ENCODE measurements at places on chromosomes 3 and 15. TPM values are rescaled to one million over a fixed set of nuclear protein-coding genes. Genes with fewer than 3 reads are reported as not detected.

The ANKUB1 gene
- total RNA-seq = 0.95 TPM

GRCh38 chr15:41429003-41429890, 12.4 kb downstream of the RTF1 start:
- H3K36me3 ChIP-seq = no peaks in the 10 kb centered on the region
- peaks cover 1% of the 10 kb centered on the region for H3K4me1 ChIP-seq
- H3K4me3 ChIP-seq = no peak overlapping the region

The SOX2 gene
- 0.23 TPM for total RNA-seq

The TIMP4 gene
- total RNA-seq = 5.2 TPM

The SCAMP5 gene
- total RNA-seq = 5.7 TPM

DNA sequence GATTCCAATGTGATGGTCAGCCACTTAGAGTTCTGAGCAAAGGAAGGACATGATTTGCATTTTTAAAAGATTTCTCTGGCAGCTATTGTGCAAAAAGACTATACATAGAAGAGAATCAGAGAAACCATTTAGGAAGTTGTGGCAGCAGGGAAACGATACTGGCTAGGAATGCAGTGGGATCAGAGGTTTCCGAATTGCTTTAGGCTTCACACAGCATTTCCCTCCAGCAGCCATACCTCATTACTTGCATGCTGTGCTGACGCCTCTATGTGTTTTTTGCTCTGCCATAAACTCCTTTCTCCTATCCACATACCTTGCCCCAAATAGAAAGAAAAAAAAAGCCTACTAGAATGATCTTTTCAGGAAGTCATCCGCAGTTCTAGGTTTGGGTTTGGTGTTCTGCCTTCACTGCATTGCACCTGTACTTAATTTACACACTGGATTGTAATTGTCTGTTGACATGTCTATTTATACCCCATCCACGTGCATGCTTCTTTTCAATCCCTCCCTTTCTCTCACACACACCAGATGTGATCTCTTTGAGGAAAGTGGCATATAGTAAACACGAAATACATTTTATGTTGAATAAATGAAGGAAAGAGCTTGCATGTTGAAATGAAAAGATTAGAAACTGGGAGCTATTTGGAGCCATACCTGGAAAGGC, 860.3 kb upstream of the SEMA6D start:
- no peaks in the 10 kb centered on the region for H3K36me3 ChIP-seq
- no peak overlapping the region for H3K4me3 ChIP-seq
- H3K27ac ChIP-seq = no peak overlapping the region
